Stimulated activated CD4-positive, alpha-beta T cell treated with anti-CD3 and anti-CD28 coated beads, Interleukin-4, amount 100 ng/mL, for 4 hours (primary cell): ENCODE measurements at places on chromosomes 16 and 17.

- no peak for DNase-seq
Measured at GRCh38 chr17:30237296-30238002, 2.0 kb upstream of the SLC6A4 start.

DNA sequence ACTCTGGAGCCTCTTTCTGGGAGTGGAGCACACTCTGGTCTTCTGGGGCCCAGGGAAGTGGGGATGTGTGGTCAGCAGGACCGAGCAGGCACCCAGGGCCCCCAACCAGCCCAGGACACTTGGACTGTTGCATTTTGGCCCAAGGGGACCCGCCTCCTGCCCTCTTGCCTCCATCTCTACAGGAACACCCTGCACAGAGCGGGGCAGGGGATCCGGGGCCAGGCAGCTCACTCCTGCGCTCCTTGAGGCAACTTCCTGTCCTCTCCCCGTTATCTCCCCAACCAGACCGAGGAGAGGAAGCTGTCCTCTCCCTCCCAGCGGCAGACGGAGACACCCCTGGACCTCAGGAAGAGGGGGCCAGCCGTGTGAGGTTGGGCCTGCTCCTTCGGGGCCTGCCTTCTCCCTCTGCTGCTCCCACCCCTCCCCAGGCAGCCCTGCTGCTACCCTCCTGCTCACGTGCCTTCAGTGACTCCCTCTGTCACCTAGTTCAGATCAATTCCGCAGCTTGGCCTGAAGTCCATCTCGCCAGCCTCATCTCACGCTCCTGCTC, 10.0 kb upstream of the ATP2A3 start:
- no peak for DNase-seq

- no peak for DNase-seq
Measured at GRCh38 chr16:88345031-88345720, 37.6 kb upstream of the ZNF469 start.

GRCh38 chr17:72176951-72177660, 56.3 kb downstream of the SOX9 start:
- no peak for DNase-seq

DNA sequence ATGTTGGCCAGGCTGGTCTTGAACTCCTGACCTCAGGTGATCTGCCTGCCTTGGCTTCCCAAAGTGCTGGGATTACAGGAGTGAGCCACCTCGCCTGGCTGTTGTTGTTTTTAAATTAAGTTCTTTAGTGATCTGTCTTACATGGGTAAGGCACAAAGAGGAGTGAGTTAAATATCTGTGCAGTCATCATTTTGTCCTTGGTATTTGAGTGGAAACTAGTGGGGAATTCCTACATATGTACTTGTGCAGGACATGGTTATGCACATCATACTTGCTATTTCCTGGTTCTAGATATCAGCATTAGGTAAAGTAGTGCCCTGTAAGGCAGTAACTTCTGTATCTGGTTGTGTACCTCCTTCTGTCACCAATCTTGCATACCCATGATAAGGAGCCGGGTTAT, 3.7 kb downstream of the KPNB1 start:
- no peak for DNase-seq

- DNase-seq: no peak
Measured at GRCh38 chr17:76104140-76104895, 731 bp upstream of the EXOC7 start.

DNA sequence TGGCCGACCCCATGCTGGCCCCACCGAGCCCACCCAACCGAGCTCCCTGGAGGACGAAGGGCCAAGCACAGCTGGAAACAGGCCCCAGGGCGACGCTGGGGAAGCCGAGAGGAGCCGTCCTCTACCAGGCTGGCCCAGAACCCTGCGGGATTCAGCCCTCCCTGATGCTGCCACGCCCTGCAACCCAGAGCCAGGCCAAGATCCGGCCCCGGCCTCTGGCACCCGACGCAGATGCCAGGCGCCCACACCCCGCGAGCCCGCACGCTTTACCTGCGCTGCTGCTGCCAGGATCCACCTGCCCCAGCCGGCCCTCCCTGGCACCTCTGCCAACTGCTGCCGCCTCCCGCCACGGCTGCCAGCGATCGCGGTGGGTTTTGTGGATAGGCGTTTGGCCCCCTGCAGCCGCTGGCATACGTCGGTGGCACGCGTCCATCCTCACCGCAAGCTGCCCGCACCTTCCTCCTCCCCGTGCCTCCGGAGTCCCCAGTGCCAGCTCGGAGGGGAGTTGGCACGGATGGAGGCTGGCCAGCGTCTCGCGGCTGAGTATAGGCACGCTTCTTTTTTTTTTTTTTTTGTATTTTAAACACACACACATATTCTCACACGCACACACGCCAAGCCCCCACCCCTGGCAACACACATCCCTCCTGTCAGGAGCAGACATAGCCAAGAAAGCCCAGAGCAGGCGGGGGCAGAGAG, 41.3 kb upstream of the ACSF3 start:
- no peak for DNase-seq

DNA sequence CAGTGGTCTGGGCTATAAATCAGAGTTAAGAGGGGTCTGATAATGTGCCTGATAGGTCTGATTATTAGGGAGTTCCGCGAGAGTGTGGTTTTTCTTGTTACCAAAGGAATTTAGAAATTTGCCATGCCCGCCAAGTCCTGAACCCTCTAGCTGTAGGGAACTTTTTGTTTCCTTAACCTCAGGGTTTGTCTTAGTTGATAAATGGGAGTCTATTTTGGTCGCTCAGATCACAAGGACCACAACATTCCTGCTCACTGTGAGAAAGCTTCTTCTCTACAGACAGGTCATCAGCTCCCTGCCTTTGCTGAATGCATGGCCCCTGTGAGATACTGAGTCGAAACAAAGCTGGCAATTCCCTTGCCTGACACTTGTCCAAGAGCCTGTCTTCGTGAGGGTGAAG, 497.8 kb downstream of the HS3ST4 start:
- DNase-seq: no peak

GRCh38 chr17:40111221-40112128, 10.3 kb upstream of the MSL1 start:
- DNase-seq: peak; percentile 54

DNA sequence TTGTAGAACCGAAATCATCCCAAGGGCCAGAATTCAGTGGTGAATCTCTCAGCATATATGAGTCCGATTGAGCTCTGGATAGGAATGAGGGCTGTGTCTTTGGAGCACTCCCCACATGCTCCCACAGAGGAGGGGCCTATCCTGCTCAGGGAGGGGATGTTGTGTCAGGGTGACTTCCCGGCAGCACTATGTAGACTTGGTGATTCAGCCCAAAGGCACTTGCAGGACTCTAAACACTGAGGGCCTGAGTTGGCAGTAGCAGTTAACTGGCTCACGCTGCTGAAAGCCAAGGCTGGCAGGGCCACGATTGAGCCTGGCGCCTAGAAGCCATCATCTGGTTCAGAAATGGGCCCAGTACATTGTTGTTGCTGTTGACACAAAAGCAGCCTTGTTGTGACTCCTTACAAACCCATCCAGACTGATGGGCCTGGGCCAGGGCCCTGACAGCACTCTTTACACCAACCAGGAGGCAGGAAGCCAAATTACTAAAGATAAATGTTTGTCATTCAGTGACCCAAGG, 31.9 kb downstream of the NMT1 start:
- no peak for DNase-seq

DNA sequence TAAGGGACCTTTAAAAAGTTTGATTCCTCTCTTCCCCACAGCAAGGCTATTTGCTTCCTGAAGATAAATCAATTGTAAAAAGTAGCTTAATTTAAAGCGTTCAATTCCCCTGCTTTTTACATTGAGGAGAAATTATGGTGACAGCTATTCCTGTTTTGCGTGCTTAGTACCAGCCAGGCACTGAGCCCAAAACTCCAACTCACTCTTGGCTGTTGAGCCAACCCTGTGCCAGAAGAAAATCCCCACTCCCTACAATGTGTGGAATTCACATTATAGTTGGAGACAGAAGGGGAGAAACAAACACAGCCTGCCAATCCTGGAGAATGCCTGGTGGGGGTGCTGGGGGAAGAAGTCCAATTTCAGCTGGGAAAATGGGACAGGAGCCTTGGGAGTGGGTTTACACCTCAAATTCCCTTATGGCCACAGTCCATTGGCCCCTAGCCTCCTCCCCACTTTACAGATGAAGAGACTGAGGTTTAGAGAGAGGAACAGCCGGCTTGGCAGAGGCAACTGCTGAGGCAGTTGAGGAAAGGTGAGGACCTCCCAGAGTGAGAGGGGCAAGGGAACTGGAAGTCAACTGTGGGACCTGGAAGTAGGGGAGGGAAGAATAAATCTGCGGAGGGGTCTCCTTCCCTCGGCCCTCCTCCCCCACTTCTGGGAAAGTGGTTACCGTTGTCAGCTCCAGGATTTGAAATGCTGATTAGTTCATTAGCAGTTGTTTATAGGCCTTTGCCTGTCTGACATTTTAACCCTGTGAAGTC, 26.1 kb downstream of the CDH1 start:
- no peak for DNase-seq

- DNase-seq: no peak
Measured at GRCh38 chr17:33929181-33929724, 325.8 kb upstream of the CCL2 start.

- DNase-seq: no peak
Measured at GRCh38 chr17:30187573-30187972, 47.9 kb downstream of the SLC6A4 start.

DNA sequence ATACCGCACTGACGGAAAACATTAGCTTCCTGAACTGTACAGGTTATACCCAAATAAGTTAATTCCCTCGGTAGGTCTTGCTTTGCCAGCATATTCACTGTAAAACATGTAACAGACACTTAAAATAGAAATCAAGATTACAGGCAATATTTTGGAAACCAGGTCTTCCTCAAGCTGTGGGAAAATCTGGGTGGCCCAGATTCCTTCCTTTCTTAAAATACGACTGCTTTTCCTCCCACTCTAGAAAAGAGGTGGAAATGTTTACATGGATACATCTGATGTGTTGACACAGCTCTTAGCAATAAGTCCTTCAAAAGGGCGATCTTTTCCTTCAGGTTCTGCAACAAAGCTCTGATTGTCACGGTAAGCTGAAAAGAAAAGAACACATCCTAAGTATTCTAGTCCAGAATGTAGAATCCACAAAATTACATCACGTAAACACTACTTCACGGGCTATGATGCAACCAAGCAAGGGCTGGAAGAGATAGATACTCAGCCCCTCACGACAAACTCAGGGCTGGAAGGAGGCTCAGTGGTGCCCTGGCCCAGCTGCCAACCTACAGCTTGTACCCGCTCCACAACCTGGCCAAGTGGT, 18.4 kb downstream of the STX8 start:
- DNase-seq: no peak

- DNase-seq: no peak
Measured at GRCh38 chr16:55480228-55480655, 1.2 kb downstream of the MMP2 start.

- DNase-seq: peak; percentile 64
Measured at GRCh38 chr17:50482516-50482915, 3.9 kb downstream of the RSAD1 start.

- no peak for DNase-seq
Measured at GRCh38 chr16:89504091-89504490, 4.1 kb upstream of the SPG7 start.

DNA sequence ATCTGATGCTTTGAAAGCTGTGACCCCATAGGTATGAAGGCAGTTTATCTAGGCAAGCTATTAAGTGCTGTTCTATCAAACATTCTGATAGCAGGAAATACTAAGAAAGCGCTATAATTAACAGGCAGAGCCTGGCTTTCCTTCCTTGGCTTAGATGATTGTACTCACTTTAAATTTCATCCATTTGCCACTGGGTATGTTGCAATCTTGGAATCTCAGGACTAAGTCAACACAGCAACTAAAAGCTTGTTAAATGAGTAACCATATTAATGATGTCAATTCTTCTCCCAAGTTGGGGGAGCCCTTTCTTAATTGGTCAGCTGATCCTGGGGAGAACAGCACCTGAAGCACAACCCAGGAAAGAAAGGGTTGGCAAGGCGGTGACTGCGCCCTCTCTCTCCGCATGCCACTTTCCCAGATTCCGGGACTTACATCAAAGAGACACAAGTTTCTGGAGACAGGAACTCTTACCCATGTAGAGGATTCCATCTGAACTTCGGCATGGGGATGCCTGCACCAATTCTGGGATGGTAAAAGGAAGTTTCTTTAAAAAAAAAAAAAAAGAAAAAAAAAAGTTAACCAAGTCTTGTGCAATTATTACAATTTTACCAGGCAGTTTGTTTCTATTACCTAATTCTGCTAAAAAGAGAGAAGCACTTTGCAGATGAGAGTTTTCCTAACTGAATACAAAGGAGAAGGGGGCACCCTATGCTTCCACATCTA, 54.4 kb upstream of the ICAM2 start:
- DNase-seq: no peak

DNA sequence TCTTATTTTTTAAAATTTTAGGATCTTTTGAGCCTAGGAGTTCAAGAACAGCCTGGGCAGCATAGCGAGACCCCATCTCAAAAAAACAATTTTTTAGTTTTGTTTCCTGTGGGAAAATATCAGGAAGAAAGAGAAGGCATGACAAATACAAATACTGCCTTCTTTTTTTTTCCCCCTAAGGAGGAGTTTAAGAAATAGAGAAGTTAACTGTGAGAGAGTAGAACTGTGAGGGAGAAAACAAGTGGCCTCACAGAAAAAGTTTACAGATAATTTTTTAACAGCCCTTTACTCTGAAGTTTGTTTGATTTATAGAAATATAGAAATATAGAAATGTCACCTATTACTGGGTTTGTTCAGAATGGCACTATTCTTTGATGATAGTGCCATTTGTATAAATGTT, 21.1 kb downstream of the TTYH2 start:
- DNase-seq: no peak

- DNase-seq: no peak
Measured at GRCh38 chr17:13973960-13974651, 95.2 kb upstream of the COX10 start.

GRCh38 chr16:87552772-87553573, 49.3 kb upstream of the JPH3 start:
- no peak for DNase-seq

DNA sequence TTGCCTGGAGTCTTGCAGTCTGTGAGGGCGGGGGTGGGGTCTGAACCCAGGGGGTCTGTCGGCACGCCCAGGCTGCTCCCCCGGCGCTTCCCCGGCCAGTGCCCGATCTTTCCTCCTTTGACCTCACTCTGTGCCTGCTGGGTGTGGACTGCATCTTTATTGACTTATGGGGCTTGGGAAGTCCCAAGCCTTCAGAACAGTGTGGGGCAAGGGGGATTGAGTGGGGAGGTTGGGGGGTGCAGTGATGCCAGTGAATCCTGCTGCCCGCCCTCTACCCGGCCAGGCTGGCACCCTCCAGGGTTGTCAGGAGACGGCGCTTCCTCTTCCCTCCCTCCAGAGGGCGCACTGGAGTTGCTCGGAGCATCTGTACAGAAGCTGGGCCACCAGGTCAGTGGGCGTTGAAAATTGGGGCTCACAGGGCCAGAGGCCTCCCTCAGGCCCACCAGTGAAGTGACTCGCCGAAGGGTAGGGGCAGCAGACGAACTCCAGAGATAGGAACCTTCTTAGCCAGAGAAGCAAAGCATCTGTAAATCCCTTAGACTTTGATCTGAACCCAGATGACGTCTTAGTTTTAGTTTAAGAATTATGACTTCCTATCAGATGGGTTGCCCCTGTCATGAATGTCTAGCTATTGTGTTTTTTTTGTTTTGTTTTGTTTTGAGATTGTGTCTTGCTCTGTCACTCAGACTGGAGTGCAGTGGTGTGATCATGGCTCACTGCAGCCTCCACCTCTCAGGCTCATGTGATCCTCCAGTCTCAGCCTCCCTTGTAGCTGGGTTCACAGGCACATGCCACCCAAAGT, 184.8 kb upstream of the CIBAR2 start:
- peak; percentile 46 for DNase-seq

- DNase-seq: no peak
Measured at GRCh38 chr16:59478838-59479237, 744.7 kb upstream of the GOT2 start.

- DNase-seq: no peak
Measured at GRCh38 chr16:13351181-13351580, 449.8 kb downstream of the SHISA9 start.

- DNase-seq: peak; percentile 42
Measured at GRCh38 chr16:324451-325334, 27.8 kb downstream of the AXIN1 start.
